ENCODE measurements at places on chromosomes 12 and 14.

DNA sequence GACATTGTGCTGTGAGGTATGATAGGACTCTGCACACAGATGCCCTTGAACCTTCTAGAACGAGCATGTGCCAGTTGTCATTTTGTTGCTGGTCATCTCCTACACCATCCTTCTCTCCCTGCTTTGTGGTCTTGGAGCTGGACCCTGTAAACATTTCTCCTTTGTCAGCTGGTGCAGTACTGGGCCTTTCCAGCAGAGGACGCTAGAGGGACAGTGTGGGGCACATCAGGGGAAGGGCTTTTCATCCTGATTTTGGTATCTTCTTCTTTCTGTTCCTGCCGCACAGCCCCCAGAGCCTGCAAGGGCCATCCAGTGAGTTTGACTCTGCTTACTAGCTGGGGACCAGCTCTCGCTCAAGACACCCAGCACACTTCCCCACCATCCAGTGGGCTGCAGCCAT lies 484.6 kb downstream of the AACS start:
- DNase-seq: no peak

DNA sequence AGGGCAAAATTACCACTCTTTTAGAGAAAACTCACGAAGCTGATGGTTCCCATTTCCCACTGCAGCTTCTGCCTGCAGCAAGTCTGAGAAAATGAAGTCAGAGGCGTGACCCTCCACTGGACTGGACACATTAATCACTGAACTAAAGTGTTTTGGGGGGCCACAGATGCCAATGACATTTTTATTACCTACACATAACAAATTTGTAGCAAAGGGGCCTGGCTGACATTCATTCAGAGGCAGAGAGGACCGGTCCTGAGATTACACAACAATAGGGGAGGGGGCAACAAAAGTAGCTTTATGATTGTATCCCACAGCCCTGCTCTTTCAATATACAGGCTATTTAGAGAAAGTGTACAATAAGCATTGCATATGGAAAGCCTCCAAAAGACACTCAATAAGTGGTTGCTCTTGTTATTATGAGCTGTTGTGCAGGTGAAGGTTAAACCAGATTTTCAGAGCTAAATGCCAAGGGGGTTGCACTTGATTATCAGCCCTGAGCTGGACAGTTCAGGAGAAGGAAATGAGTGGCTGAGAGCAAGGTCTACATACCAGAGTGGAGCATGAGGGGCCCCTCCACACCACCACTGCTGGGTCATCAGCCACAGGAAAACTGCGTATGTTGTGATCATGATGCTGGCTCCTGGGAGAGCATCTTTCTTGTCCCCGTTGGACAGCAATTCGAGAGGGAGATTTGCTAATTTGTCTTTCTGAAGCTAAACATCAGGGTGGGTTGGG lies 41.5 kb upstream of the CCDC60 start:
- DNase-seq: no peak

DNA sequence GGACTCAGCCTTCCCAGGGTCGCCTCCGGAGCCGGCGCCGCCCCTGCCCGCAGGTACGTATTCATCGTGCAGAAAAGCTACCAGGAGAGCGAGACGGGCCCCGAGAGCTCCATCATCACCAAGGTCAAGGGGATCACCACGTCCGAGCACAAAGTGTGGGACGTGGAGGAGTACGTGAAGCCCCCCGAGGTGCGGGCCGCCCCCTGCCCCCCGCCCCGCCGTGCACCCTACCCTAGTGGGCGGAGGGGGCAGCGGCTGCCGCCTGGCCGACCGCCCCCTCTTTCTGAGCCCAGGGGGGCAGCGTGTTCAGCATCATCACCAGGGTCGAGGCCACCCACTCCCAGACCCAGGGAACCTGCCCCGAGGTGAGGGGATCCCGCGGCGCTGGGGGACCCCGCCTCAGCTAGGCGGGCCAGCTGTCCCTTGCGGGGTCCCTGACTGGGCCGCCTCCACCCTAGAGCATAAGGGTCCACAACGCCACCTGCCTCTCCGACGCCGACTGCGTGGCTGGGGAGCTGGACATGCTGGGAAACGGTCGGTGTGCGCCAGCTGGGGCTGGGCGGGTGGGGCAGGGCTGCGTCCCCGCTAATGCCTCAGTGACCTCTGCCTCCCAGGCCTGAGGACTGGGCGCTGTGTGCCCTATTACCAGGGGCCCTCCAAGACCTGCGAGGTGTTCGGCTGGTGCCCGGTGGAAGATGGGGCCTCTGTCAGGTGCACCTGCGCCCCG lies 973 bp downstream of the P2RX2 start:
- DNase-seq: no peak

GRCh38 chr14:50791201-50791600 lies 39.8 kb downstream of the NIN start:
- DNase-seq: no peak

DNA sequence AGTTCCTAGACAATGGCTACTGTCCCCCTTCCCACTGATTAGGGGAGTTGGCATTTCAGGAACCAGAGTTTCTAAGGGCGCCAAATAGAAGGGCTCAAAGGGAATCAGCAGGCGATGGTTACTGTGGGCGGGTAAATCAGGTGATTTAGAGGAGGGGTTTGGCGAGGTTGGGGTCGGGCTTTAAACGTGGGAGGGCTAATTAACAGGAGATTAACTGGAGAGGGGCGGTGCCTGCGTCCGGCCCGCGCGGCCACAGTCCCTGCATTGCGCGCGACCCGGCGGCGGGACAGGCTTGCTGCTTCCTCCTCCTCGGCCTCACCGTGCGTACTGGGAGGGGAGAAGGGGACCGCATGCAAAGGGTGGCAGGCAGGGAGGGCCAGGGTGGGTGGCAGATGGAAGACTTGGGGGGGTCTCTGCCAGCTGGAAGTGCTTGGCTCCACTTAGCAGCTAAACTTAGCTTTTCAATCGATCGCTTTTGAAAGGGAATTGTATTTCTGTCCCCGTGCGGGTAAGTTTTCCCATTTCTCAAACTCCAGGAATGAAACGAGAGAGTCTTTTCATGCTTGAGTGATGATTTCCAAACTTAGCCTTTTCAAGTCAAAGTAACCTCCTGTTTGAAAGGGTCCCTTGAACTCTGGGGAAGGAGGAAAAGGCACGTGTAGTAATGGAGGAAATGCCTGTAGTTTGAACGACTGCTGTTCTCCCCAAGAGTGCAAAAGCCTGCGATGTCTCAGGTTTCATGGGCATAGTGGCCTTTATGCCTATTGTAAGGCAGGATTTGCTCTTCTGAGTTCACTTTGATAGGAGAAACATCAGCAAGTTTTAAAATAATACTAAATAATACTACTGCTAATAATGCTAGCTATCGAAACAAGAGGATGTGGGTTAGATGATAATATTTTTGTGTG lies at the start of gene MGST1:
MGST1 (plus strand) TSS at position 255 of the 908 bp plus-strand sequence. CDS start 6,608 bp downstream, outside the sequence.
- no peak for DNase-seq

DNA sequence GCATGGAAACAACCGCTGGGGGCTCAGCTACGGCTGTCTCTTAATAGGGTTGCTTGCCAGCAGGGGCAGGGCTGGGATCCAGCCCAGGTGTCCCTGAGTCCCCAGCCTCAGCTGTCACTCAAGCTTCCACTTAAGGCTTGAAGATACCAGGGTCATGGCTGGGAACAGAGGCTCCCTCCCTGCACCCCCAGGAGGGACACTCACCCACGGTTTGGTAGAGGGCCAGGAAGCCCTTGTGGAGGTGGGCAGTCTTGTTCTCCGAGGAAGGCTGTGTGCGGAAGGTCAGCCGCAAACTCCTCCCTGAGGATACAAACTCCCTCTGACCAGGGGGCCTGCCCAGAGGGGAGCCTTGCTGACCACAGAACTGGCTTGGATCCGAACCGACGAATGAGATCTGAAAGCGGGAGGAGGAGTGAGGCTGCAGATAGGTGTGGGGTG lies 7.3 kb downstream of the C1RL start:
- no peak for DNase-seq

- no peak for DNase-seq
These were observed 186.7 kb downstream of the ZFP36L1 start for GRCh38 chr14:68606176-68606575.

- DNase-seq: no peak
These were observed 78.2 kb upstream of the MBIP start for GRCh38 chr14:36398463-36399291.

- no peak for DNase-seq
These were observed 409.6 kb downstream of the APAF1 start for GRCh38 chr12:99054601-99055128.
